ENCODE measurements at places on chromosomes 6 and 20. TPM values are rescaled to one million over a fixed set of nuclear protein-coding genes. Genes with fewer than 3 reads are reported as not detected.

DNA sequence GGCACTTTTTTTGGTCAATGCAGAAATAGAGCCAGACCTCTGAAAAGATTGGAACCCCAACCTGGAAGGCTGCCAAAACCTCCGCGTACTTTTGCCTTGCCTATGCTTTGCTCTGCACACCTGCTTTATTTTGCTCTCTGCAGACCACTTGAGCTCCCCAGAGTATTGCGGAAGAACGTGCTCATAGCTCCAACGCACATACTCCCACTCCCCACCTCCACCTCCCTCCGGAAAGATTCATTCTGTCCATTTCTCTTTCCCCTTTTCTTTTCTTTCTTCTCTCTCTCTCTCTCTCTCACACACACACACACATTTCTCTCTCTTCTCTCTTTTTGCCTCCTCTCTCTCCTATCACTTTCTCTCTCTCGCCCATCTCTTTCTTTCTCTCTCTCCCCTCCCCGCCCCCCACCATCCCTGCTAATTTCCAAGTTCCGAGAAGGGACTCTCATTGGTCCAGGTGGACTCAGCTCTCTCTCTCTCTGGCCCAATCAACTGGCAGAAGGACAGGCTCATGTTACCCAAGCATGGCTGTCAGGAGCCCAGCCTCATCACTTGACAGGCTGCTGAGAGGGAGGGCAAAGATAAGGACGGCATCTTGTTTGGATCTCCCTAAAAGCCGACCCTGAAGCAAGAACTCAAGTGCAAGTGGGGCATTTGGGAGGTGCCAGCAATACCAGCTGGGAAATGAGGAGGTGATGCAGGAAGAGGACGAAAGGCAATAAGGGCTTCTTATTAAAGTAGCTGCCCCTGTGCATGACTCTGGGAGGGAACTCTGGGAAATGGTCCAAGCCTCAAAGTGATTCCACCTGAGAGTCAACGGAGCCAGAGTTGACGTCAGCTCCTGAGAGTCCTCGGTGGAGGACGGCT is 246.1 kb downstream of the LY86 start:
- peak; percentile 24 for DNase-seq

DNA sequence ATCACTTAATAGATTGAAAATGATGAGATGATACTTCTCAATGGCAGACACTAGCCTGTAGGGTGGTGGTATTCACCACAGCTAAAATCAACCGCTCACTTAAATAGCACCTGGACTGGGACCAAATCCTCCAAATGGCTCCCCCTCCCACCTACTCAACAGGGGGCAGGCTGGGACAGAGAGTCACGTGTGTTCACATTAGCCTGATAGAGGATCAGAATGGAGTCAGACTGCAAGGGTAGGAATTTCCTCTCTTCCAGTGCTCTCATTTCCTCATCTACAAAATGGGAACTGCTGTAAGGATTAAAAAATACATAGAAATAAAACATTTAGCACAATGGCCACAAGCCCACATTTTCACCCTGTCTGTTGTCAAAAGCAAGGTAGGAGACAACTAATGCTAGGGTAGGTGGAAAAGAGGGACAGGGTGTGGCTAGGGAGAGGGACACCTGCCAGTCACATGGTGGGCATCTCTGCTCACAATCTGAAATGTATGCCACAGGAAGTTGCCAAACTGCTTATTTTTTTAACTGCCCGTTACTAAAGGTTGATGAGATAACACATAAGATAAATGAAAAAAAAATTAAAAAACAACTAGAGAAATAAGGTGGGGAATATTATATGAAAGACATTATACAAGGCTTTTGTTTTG is 55.3 kb downstream of the BACH2 start:
- DNase-seq = peak; percentile 30

- DNase-seq = no peak
These were observed 79.0 kb downstream of the PSMG4 start for GRCh38 chr6:3337521-3338350.

DNA sequence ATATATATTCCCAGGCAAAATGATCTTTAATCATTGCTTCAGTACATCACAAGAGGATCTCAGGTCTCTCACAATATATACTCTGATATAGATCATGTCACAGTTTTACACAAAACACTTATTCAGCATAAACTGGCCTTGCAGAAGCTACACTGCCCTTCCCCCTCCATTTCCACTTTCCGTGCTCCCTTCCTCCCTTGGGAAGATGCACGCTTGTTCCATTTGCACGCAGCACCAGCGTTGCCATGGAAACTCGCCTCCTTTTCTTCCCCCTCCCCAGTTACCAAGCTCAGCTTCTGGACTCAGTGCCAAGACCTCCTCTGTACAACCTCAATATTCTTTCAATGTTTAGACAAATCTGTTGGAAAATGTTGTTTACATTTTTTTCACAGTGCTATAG is 154.6 kb downstream of the RFPL4B start:
- DNase-seq = peak; percentile 21

DNA sequence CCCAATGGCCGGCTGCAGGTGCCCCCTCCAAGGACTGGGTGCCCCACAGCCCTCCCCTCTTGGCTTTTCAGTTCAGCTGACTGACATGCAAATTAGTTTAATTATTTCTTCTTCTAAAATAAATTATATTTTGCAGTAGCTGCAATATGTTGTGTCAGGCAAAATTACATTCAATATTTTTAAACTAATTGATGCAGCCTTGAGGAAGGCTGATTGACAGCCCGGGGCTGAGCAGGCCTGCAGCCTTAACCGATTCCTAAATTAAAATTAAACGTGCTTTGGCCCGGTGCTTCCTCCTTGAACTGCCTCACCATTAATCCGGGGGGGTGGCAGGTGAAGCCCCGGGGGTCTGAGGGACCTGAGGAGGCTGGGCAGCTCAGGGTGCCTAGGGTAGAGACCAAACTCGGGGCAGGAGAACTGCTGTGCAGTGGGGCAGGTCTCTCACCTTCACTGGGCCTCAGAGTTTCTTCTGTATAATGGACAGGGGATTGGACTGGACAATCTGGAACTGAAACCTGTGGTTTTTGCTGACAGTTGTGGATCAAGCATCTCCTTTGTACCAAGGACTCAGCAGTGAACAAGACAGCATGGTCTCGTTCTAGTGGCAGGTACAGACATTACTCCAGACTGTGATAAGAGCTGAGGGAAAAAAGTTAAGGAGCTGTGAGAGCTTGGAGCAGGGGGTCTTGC is 72.5 kb downstream of the CD40 start:
- DNase-seq = no peak

The BMP2 gene
- 1.5 TPM for total RNA-seq

DNA sequence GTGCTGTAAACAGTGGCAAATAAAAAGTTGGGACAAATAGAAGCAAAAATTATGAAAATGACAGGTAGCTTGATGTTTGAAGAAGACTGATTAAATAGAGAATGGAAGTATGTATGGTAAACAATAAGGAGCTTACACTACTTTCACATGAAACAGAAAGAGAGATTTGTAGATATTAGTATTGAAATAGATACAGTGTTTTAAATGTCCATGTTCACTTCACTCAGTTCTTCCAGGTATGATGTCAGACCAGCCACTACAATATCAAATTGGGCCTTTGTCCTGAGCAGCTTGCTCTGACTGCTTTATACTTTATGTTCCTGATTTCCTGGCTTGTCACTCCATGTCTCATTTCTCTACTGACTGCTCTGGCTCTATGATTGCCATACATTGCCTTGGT is 107.5 kb downstream of the CENPW start:
- DNase-seq = no peak

Data from heart right ventricle (tissue), 16 donors.